RCC 7860 (cell line): ENCODE measurements at places on chromosomes 12 and 14.

DNA sequence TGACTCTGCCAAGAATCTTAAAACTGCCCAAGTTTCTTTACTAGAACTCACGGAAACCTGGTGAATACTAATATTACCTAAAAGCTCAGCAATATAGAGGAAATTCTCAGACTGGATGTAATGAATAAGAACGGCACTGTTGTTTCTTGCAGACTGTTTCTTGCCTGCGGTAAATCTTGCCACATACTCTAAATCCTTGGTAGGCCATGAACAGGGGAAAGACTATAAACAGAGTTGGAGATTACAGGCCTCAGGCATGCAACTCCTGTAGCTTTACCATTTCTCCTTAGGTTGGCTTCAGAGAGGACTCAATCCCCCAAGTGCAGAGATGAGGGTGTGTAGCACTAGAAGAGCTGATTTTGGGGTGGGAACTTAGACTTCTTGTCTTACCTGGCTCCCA is 1.1 kb downstream of the ALDH6A1 start:
- no peak for DNase-seq

DNA sequence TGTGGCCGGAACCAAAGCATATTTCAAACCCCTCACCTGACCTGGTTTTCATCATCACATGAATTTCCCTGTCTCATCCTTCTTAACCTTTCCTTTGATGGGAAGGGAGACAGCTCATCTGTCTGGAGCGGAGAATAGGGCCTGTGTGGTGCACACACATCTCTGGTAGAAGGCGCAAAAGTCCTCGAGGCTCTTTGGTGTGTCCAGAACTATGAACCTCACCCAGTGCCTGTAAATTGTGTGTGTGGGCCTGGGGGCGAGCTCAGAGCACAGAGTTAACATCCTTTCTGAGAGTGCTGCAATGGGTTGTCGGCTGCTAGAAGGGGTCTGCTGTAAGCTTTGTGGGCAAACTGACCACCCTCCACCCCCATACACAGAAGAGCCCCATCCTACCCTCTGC is 749 bp downstream of the GALNT6 start:
- no peak for DNase-seq

DNA sequence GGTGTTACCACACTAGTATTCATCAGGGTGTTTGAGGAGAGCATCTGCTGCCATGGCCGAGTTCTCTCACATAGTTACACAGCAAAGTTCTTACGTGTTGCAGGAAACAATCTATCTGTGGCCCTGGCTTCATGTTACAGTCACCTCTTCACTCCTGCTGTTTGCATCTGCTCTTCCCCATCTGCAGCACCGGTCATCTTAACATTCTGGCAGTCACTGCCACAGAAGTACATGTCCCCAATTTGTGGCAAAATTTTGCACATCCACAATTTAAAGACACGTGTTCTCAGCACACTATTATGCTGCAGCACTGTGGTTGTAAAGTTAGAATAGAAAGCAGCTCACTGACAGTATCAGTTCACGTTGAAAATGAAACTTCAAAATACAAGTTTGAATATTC is 23.2 kb downstream of the MAPK1IP1L start:
- DNase-seq: no peak

DNA sequence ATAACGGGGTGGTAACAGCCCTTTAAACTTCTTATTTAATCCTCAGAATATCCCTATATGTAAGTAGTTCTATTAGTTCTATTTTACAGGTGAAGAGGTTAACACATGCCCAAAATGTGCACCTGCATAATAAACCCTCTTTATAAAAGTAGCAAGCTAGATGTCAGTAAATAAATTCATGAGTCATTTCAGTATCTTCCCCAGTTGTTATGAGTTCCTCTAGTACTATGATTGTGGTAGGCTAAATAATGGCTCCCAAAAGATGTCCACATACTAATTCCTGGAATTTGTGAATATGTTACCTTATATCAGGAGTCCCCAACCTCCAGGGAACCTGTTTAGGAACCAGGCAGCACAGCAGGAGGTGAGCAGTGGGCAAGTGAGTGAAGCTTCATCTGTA is 106.5 kb downstream of the TMTC3 start:
- no peak for DNase-seq

DNA sequence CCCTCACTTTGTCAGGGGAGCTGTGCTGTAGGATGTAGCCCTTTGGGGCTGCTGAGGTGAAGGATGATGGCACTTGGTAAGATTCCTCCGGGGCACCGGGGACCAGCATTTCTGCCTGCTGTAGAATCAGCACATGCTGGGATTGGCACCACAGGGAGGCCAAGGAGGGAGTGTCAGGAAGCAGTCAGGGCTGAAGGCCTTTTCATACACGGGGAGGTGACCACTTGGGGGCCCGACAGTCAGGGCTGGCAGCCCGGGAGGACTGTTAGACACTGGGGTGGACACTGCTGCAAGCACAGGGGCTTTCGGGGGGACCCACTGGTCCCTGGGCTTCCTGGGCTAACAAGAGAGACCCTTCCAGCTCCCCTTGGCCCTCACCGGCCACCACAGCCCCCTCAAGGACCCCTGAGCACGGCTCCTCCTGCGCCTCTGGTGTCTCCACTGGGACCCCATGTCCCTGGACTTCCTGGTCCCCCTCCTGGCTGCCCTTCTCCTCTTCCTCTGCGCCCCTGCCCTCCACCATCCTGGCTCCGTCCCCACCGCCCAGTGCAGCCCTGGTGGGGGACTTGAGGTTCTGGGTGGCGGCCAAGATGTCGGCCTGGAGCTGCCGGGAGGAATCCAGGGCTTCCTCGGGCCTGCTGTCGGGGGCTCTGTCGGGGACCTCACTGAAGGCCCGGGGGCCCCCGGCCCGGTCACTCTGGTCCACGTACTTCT is 6.5 kb downstream of the TMEM119 start:
- no peak for DNase-seq

GRCh38 chr12:92362785-92363184 is 217.1 kb upstream of the BTG1 start:
- DNase-seq: no peak

DNA sequence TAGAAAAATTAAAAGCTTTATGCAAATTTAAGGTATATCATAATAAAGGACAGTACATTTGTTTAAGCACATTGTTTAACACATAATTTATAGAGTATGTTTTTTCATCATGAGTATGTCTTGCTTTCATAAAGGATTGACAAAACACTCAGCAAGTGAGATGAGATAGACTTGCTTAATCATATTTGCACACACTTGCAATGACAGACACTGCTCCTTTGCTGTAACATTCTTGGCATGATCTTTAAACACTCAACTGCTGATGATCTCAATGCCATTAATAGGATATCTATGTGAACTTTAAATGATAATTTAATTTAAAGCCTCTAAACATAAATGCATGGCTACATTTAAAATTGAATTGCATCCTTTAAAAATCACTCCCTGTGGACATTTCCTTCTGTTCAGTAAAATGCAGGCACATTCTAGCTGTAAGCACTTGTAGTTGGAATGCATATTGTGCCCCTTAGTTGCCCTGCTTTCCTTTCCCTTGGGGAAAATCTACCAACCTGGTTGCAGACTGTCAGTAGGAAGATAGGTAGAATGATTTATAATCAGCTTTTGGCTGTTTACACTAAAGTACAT is 979.0 kb downstream of the TMTC2 start:
- no peak for DNase-seq

DNA sequence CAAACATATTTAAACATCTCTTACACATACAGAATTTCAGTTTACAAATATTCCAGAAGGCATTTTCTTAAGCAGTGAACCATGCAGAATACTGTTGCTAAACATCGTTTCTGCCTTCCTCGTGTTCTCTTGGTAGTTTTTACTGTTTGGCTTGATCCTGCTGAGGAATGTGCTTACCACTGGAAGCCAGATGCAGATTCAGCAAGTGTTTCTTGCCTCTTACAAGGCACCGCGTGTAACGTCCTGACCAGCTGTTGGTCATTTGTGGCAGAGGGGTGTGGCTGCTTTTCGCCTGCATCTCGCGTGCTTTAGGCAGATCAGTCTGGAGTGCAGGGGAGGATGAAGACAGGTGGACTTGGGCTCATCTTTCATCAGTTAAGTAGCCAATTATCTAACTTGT is 12.4 kb downstream of the EIF2B1 start:
- no peak for DNase-seq

DNA sequence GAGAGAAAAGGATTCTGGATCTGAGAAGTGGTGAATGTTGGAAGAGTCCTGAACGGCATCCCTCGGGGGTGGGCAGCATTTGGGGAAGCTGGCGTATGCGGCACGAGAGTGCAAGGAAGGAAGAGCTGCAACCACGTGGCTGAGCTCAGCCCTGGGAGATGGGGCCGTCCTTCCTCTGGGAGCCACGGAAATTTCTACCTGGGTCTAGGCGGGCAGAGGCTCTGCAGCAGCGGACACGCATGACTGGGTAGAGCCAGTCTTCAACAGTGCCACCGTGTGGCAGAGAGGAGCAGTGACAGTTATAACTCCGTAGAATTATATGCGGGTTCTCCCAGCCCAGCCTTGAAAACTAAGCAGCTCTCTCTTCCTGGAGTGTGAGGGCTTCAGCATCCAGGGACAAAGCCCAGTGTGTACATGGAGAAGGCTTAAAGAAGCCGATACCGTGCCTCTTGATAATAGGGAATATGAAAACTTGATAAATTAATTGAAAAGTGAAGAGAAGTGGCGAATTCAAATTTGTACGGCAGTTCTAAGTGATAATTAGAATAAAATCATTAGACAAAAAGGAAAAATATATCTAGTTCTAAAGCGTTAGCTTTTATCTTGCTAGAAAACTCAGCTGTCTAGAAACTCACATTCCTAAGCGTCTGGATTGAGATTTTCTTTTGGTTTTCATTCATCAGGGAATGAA is 82.9 kb upstream of the STXBP6 start:
- DNase-seq: peak; percentile 50

- DNase-seq: no peak
Measured at GRCh38 chr12:98830657-98831056, 185.6 kb downstream of the APAF1 start.

- DNase-seq: no peak
Measured at GRCh38 chr12:113063396-113064350, 7.1 kb downstream of the DTX1 start.

GRCh38 chr12:123387508-123388176 is 3.7 kb downstream of the KMT5A start:
- DNase-seq: no peak

GRCh38 chr12:6368906-6369525 is 6.3 kb downstream of the SCNN1A start:
- DNase-seq: peak; percentile 7

GRCh38 chr14:22905627-22906026 is 13.3 kb downstream of the RBM23 start:
- no peak for DNase-seq

GRCh38 chr14:68730348-68730747 is 62.5 kb downstream of the ZFP36L1 start:
- no peak for DNase-seq

DNA sequence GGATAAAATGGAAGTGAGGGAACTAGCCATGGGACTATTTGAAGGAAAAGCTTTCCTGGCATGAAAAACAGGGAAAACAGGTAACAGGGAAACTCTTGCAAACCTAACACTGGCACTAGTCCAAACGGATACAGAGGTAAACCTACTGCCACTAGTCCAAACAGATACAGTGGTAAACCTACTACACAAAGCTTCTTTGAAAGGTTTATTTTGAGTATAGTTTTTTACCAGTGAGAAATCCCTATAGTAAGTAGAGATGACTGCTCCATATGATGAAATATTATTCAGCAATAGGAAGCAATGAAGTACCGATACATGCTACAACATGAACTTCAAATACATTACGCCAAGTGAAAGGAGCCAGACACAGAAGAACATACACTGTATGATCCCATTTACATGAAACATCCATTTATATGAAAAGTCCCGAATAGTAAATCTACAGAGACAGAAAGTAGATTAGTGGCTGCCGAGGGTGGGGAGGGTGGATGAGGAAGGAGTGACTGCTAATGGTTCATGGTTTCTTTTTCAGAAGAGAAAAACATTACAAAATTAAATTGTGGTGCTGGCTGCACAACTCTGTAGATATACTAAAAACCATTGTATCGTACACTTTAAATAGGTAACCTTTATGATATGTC is 25.5 kb downstream of the SPTLC2 start:
- no peak for DNase-seq

- DNase-seq: no peak
Measured at GRCh38 chr12:29082522-29082921, 66.6 kb upstream of the FAR2 start.

GRCh38 chr12:56431288-56431687 is 17.9 kb downstream of the TIMELESS start:
- DNase-seq: no peak

DNA sequence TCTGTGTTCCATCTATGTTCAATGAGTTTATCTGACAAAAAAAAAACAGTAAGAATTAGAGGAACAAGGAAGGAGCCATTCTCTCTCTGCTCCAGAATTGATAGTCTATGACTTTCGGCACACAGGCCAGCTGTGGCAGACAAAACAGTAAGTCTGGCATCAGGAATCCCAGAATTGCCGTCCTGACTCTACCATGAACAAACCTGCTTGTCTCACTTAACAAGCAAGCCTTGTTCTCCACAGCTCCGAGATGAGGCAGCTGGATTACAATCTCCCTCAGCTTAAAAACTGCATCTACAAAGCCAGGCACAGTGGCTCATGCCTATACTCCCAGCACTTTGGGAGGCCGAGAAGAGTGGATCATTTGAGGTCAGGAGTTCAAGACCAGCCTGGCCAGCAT is 153.6 kb upstream of the TMCC3 start:
- no peak for DNase-seq

DNA sequence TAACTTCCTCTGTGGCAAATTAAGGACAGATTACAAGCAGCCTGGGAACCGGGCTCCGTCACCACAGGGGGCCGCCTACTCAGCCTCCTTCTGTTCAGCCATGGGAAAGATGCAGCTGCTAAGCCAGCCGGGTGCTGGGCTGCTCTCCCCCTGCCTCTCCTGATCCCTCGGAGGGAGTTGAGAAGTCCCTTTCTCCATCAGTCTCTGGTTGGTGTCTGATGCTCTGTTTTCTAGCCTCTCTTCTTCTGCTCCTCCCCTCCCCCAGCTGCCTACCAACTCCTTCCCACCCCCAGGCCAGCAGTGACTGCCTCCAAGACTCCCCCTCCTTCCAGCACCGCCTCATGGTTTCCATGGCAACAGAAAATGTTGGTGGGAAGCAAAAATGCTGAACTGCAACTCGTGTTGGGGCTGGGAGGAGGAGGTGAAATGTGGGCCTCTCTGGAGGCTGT is 486.7 kb downstream of the APAF1 start:
- no peak for DNase-seq

DNA sequence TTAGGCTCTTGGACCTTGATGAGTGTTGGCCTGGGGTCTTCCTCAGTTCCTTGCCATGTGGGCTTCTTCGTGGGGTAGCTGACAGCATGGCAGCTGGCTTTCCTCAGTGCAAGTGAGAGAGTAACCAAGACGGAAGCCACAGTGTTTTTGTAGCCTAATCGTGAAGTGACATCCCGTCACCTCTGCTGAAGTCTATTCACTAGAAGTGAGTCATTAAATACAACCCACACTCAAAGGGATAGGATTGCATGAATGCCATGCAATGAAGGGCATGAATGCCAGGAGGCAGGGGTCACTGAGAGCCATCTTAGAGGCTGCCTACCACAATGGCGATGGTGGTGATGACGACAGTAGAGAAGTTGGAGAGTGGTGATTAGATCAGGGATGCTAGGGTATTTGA is 13.5 kb upstream of the ASIC1 start:
- no peak for DNase-seq
